ENCODE measurements at places on chromosomes 12 and 14. TPM values are rescaled to one million over a fixed set of nuclear protein-coding genes. Genes with fewer than 3 reads are reported as not detected.

The NPFF gene
- total RNA-seq, result not detected

The ST8SIA1 gene
- 0.84 TPM for total RNA-seq

The HOXC12 gene
- total RNA-seq, result not detected

The RALGAPA1 gene
- total RNA-seq, result 18.6 TPM

The PMCH gene
- total RNA-seq, result not detected

The RNASE7 gene
- not detected for total RNA-seq

The BAG5 gene
- 16.6 TPM for total RNA-seq

DNA sequence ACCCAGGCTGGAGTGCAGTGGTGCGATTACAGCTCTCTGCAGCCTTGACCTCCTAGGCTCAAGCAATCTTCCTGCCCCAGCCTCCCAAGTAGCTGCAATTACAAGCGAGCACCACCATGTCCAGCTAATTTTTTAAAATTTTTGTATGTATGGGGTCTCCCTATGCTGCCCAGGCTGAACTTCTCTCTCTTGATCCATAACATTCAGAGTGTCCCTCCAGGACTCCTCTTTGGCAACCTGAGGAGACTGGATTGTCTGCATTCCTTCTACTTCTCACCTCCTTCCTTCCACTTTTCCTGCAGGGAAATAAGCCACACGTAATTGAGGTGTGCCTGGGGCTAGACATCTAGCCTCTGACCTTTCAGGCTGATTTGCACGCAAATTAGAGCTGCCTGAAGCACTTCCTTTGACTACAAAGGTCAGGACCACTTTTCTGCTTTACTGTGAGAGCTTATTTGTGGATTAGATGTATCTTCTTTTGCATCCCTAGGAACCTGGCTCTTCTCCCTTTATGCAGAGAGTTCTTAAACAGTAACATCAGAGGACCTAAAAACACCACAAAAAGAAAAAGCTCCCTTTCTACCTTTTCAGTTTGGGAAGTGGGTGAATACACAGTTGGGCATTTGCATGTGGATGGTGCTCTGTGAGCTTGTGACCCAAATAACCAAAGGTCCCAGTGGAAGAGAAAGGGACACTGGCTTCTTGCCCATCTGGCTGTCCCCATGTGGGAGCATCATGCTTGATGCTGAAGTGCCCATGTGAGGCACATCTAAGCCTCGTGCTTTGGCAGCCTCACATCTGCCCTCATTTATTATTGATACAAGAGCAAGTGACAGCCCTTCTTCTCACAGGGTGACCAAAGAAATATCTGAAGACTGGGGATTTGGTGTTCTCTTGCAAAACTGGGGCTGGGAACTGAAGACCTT lies 33.5 kb downstream of the PYGL start:
- DNase-seq, result no peak

DNA sequence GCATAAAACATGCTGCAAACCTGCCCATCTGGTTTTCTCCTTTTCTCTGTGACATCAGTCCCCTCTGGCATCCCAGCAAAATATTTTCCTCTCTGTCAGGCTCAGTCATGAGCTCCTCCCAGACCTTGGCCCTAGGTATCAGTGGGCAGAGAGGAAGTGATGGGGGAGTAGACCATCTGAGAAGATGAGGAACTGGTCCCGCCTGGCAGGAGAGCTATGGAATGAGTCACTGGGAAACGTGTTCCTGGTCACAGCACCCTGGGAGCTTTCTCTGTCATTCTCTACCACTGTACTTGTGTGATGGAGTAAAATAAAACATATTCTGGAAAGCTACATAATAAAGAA lies 5.0 kb upstream of the SRSF9 start:
- no peak for DNase-seq

DNA sequence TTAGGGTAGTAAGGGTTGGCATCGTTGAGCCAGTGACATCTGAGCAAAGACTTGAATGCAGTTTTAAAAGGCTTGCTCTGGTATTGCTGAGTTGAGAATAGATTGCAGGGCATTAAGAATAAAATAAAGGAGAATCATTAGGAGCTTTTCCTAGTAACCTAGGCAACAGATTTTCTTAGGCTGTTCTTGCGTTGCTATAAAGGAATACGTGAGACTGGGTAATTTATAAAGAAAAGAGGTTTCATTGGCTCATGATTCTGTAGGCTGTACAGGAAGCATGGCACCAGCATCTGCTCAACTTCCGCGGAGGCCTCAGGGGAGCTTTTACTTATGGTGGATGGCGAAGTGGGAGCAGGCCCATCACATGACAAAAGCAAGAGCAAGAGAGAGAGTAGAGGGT lies 97.4 kb downstream of the RAD51B start:
- DNase-seq, result no peak

GRCh38 chr12:127728285-127728684 lies 538.7 kb upstream of the TMEM132C start:
- no peak for DNase-seq

DNA sequence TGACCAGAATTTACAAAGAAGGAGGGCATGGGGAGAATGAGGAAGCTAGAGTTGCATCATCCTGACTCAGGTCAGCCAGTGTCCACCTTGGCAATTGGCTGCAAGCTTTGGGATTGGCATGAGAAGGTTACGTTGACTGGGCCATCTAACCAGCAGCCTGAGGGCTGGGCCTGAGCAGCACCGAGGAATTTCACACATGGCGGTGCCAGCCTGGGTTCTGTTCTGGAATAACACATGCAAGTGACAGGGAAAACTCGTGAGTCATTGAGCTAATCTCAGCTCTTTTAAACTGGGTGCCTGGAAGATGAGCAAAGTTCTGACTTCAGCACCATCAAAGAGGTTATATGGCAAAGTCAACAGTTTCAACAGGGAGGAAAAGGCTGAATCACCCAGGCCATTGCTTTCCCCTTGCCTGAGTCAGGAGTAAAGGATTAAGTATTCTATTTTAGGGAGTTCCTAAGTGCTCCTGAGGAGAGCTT lies 543.2 kb upstream of the TBX3 start:
- DNase-seq, result no peak

GRCh38 chr12:70011353-70011752 lies 186.3 kb downstream of the MYRFL start:
- no peak for DNase-seq

DNA sequence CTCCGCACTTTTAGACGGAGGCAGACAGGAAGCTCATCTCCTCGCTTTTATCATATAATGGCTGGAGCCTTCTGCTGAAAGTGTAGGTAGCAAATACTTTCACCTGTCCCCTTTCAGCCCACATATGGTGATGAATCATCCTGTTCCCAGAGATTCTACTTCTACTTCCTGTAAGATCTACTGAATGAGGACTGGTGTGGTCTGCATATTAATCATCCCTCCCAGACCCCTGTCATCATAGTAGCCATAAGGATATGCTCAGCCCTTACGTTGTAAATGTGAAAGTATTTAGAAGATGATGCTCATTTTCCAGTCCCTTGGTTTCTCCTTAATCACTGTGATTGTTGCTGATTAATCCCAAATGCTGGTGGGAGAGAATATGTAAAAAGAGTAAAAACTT lies 268.2 kb upstream of the GRIP1 start:
- DNase-seq, result peak; percentile 5

- no peak for DNase-seq
Observed at GRCh38 chr12:42691991-42692557, 102.5 kb upstream of the PRICKLE1 start.

GRCh38 chr12:34377243-34378035 lies 355.1 kb downstream of the ALG10 start:
- DNase-seq, result no peak

- DNase-seq, result no peak
Observed at GRCh38 chr12:47088021-47088944, 8.5 kb upstream of the AMIGO2 start.

GRCh38 chr14:86770186-86770585 lies 1222.8 kb downstream of the GALC start:
- DNase-seq, result no peak

DNA sequence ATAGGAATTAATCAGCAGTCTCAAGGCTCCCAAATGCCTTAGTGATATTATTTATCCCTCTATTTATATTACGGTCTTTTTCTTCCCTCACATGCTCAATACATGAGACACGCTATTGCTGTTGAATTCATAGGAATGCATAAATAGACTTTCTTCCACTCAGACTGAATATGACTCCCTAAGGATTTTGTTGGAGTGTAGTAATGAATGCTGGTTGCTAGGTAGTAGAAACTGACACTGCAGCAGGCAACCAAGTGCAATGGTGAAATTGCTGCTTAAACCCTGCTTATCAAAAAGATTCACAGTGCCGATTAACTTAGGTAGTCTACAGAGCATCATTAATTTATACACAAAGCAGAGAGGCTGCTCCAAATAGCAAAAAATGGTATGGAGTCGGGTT lies 168.2 kb downstream of the KCNC2 start:
- no peak for DNase-seq

GRCh38 chr12:79374545-79374944 lies 316.2 kb downstream of the PAWR start:
- no peak for DNase-seq

DNA sequence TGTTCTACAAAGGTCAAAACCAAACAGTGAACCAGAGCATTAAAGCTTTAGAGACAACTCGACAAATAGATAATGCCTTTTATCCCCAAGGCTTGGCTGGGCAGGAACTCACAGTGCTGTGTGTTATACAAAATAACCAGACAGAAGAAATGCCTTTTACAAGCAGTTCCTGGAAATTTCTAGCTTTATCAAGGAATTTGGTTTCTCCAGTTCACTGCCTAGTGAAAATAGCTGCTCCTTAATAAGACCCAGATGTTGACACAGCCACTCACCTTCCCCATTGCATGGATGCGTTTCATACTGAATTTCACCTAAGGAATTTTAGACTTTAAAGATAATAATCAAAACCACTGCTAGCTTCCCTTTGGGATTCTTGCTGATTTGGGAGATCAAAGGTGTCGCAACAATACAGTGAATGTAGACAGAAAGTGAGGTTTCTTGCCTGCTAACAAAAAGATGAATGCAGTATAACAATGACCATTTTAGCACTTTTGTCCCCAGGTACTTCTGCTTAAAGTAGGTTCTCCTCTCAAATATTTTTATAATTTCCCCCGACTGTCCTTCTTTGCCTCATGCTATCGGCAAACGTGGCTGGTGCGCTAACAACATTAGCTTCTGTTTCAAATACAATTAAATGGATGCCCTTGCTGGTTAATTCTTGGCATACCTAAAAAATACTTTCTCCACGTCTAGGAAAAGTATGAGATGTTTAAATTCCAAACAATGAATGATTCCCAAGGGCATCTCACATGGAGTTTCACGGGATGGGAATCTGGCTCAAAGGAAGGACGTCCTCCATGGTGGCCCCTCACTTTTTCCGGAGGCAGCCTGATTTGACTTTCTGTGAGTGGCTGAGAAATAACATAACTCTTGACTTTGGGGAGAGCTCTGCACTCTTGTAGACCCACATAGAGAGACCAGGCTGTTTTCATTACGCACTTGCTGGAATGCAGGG lies 162.4 kb downstream of the C12orf75 start:
- no peak for DNase-seq

- DNase-seq, result peak; percentile 57
Observed at GRCh38 chr12:64681200-64682052, 71.1 kb downstream of the RASSF3 start.

GRCh38 chr12:22759769-22760674 lies 135.1 kb downstream of the ETNK1 start:
- DNase-seq, result no peak

DNA sequence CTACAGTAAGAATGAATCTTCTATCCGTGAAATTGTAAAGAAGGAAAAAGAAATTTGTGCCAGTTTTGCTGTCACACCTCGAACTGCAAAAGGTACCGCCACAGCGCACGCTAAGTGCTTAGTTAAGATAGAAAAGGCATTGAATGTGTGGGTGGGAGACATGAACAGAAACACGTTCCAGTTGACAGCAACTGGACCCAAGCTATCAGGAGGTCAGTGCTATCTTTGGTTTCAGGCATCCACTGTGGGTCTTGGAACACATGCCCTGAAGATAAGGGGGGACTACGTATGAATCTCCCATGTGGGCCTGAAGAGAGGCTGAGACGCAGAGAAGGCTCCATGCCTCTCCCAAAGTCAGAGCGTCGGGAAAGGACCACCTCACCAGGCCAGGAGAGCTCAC lies 9.8 kb downstream of the IFFO1 start:
- DNase-seq, result no peak
